ENCODE measurements at places on chromosomes 13 and 19.

DNA sequence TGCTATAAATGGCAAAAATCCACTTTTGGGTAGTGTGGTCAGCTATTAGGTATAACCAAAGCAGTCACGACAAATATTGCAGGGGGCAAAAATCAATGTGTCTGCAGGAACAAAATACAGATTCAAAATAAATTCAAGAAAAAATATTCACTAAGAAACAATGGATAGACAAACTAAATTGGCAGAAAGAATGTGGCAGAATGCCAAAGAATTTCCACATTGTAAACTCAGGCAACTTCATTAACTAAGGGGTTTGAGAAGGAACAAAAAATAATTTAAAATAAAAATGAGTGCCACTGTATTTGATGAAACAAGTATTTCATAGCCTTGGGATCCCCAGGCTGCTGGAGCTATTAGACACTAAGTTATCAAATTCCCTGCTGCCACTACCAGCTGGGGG, 193.1 kb downstream of the VWA8 start:
- no peak for DNase-seq

- DNase-seq: no peak
Observed at GRCh38 chr19:3443840-3444694, 36.3 kb downstream of the SMIM24 start.

DNA sequence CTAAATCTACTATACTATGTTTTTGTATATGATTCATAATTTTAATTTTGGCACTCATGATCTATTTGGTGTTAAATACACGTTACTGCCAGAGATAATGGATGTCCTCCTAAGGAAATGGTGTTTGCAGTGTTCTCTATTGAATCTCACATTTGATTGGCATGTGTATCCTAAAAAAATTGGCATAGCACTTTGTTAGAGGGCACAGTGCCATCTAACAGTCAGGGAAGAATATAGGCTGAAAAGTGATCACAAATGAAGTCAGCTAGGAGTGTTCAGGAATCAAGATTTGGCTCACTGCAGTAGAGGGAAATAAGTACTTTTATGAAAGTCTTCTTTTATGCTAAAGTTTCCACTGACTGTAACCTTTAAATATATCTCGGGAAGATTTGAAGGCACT, 624.6 kb downstream of the GPC6 start:
- no peak for DNase-seq

DNA sequence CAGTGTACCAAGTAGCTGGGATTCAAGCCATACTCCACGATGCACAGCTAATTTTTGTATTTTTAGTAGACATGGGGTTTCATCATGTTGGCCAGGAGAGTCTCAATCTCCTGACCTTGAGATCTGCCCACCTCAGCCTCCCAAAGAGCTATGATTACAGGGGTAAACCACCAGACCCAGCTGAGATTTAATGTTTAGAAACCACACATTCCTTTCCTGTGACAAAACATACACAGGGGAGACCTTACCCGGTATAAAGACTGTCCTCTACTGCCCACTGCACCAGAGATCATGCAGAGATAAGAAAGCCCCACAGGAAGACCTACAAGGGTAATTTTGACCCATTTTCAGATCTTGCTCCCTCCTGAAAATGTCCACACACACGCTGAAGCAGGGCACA, 22.8 kb upstream of the ZNF83 start:
- no peak for DNase-seq

DNA sequence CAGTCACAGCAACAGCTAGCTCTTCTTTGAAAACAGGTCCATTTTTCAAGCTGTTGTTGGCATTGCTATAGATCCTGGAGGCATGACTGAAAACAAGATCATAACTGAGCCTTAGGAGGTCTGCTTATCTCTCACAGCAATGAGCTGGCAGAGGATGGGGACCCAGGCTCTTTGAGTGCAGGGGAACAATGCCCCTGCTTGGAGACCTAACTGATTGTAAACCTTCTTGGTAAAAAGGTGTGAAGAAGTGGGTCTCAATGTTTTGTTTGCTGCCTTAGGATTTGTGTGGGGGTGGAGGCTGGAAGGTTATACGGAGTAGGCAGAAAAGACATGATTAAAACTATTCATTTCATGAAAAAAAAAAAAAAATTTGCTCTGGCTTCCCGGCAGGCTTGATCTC, 94.6 kb downstream of the EFNB2 start:
- no peak for DNase-seq

Measured in CD4-positive, alpha-beta T cell treated with Interleukin-4 for 1 hour (primary cell).